Islet precursor cell (in vitro differentiated cells): ENCODE measurements at places on chromosomes 2 and 18.

DNA sequence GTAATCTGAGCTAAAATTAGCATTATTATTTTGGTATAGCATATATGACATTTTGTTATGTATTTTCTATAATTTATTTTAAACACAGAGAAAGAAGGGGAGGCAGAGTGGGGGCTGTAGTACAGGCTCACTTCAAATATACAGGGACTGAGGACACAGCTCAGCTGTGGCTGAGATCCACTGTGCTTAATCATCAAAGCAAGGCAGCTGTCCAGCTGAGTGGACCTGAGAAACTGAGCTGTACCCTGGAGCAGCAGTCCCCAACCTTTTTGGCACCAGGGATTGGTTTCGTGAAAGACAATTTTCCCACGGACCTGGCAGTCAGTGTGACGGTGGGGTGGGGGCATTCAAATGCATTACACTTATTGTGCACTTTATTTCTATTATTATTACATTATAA is 687.2 kb downstream of the RNF144A start:
- no peak for DNase-seq

GRCh38 chr2:103169861-103170260 is 408.0 kb downstream of the TMEM182 start:
- no peak for DNase-seq

DNA sequence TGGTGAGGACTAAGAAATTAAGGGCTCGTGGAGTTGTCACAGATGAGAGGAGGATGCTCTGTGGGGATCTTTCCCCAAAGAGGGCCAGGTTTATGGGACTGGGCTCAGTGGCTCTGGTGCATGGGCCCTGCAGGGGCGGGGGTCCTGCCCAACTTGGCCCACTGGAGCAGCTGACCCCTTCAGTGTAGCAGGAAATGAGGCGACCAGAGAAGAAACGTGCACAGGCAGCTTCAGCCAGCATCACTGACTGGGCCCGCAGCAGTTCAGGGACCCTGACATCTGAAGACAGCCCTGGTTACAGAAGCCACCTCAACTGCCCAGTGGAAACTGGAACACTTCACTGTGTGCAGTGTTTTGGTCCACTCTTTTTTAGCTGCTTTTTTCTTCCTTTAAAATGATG is 72.8 kb downstream of the EMILIN2 start:
- peak; percentile 28 for DNase-seq

DNA sequence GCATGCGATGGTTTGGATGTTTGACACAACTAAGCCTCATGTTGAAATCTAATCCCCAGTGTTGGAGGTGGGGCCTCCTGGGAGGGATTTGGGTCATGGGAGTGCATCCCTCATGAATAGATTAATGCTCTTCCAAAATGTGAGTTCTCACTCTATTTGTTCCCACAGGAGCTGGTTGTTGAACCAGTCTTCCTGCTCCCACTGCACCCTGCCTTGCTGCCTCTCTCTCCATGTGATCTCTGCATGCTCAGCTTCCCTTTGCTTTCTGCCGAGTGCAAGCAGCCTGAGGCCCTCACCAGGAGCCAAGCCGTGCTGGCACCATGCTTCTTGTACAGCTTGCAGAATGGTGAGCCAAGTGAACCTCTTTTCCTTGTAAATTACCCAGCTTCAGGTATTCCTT is 206.8 kb downstream of the VAPA start:
- DNase-seq, result no peak

DNA sequence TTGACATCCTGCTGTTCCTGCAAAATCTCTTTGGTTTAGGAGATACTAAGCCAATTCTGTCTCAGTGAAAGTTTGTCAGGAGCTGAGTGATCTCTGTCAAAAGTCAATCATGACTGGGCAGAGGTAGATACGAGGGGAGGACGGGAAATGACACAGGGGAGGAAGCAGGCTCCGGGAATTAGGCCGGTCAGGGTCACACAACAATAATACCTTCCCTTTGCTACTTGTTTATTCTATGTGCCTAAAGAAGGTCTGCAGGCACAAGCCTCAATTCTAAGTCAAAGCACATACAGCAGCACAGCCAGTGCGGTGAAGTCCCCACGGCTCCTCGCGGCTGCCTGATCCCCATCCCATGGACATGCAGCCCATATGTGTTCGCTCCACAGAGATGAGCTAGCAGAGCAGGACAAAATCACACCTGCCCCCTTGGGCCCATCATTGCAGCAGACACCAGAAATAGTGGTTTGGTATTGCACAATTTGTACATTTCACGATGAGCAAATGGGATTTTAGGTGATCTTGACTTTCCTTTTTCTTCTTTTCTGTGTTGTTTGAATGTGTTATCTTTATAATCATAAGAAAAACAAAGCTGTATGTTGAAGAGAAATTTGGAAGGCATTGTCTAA is 141.4 kb downstream of the VAPA start:
- DNase-seq, result no peak
